Left renal pelvis (tissue), 4 donors: ENCODE measurements at places on chromosomes 1 and 21. TPM values are rescaled to one million over a fixed set of nuclear protein-coding genes. Genes with fewer than 3 reads are reported as not detected.

SLC37A1 gene
- polyA plus RNA-seq, result 2.9 TPM

FCRL1 gene
- polyA plus RNA-seq, result not detected

DNAJC28 gene
- polyA plus RNA-seq, result 2.0 TPM

C1orf87 gene
- 0.50 TPM for polyA plus RNA-seq

CALML6 gene
- polyA plus RNA-seq, result 0.50 TPM

MARK1 gene
- 11.2 TPM for polyA plus RNA-seq

ANKRD65 gene
- 23.4 TPM for polyA plus RNA-seq

REG4 gene
- polyA plus RNA-seq, result 1.1 TPM

RHD gene
- polyA plus RNA-seq, result 3.8 TPM

CFAP141 gene
- polyA plus RNA-seq, result not detected

RLF gene
- 26.3 TPM for polyA plus RNA-seq

TNFAIP8L2 gene
- polyA plus RNA-seq, result 1.8 TPM

WDR64 gene
- 0.35 TPM for polyA plus RNA-seq
